ENCODE measurements at places on chromosomes 6 and 20. TPM values are rescaled to one million over a fixed set of nuclear protein-coding genes. Genes with fewer than 3 reads are reported as not detected.

- DNase-seq, result no peak
Observed at GRCh38 chr6:107444277-107444676, 15.1 kb downstream of the PDSS2 start.

DNA sequence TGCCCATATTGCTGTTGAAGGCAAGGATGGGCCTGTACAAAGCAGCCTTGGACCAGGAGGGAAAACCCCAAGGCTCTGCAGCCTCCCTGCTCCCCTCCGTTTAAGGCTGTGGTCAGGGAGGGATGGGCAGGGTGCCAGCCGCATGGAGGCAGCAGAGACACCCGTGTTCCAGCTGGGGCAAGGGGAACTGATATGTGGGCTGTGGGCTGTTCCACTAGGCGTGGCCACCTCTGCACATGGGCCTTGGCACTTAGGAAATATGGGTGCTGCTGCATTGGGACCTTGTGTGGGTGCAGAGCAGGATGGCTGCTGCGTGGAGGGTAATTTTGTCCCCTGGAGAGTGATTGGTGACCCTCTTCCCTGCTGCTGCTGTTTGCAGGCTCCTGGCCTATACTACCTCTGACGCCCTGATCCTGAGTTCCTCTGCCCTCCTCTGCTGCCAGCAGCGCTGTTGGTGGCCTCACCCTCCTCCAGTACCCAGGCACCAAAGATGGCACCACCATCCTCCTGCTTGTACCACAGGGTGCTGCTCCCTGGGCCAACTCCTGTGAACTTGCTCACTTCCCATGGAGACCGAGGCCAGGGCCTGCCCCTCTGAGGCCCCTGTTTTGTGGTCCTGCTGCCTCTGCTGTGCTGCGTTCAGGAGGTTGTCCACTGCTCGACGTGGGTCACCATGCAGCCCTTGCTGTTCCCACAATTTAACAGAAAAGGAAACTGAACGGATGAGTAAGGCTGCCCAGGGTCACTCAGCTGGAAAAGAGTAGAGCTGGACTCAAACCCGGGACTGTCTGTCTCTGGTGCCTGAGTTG, 35.3 kb downstream of the PANK2 start:
- no peak for DNase-seq

DNA sequence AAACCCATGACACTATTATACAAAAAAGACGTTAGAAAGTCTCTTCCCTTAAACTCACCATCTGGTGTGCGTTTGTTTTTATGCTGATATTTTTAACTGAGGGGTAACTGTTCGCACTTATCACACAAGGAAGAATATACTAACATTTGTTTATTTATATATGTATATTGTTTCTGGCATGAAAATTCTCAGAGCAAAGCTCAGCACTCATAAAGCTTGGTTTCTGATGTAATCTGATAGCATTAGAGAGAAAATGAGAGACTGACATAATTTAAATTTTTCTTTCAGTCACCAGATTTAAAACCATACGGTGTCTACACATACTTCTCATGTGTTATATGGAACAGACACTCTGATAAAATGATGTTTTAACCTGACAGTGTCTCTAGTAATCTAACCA, 6.9 kb downstream of the BLOC1S5 start:
- DNase-seq, result no peak

DNA sequence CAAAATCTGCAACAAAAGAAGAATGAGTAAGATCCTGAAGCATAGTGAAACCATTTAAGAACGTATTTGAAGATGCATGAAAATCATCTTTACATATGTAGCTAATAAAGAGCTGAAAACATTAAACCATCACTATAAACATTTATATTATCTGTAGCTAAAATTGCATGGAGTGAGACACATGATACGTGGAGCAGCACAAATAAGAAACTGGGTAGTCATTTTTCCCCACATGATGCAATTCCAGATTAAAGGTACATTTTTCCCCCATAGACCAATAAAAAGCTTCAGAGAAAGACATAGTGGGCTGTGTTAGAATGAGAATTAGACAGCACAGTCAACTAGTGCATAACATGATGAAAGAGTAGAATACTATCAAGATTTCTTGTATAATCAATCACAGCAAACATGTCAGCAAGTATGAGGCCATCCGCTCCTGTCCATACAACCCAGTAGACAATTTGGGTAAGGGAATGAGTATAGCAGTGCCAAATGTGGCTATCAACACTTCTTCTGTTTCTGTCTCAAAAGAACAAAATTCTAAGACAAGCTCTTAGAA, 67.0 kb downstream of the RSPO3 start:
- no peak for DNase-seq

- no peak for DNase-seq
Observed at GRCh38 chr6:48403587-48403986, 292.6 kb upstream of the PTCHD4 start.

- DNase-seq, result peak; percentile 74
Observed at GRCh38 chr6:32439602-32440214, at the start of gene HLA-DRA. TSS of gene HLA-DRA (plus strand) at chr6:32439887. CDS start at chr6:32439951, 64 bp downstream.

- peak; percentile 53 for DNase-seq
Observed at GRCh38 chr6:28789553-28790083, 134.2 kb downstream of the TRIM27 start.

DNA sequence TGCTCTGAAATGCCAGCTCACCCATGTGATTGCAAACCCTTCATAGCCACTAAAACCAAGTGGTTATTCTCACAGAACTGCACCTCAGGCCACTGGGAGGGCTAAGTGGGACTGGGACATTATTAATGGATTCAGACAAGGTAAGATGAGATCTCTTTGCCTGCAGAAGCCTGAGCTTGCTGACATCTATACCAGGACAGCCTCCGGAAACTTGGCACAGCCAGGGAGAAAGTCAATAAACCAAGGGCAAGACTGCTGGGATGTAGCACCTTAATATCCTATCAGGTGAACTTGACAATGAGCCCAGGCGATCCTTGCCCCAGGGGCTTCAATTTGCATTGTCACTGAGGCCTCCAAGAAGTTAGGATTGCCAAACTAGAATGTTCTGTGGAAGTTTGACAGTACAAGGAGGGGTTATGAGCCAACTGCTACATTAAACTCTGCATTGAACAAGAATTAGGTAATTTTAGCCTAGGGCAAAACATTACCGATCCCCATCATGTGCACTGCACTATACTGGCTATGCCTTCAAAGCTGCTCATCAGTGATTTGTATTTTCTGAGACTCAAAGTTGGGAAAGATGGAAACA, 60.1 kb upstream of the RALGAPA2 start:
- DNase-seq, result no peak

- DNase-seq, result no peak
Observed at GRCh38 chr6:138113588-138114210, 6.5 kb upstream of the PERP start.

GRCh38 chr6:151916680-151917164, 109.2 kb downstream of the ESR1 start:
- no peak for DNase-seq

- DNase-seq, result no peak
Observed at GRCh38 chr6:100455230-100456124, 9.2 kb downstream of the SIM1 start.

Gene OARD1
- 11.2 TPM for total RNA-seq

Gene PCSK2
- not detected for total RNA-seq

All from dermis blood vessel endothelial cell (primary cell).